Stimulated activated CD4-positive, alpha-beta T cell treated with anti-CD3 and anti-CD28 coated beads, Interleukin-4, amount 100 ng/mL, for 4 hours (primary cell): ENCODE measurements at places on chromosomes 7 and 10.

DNA sequence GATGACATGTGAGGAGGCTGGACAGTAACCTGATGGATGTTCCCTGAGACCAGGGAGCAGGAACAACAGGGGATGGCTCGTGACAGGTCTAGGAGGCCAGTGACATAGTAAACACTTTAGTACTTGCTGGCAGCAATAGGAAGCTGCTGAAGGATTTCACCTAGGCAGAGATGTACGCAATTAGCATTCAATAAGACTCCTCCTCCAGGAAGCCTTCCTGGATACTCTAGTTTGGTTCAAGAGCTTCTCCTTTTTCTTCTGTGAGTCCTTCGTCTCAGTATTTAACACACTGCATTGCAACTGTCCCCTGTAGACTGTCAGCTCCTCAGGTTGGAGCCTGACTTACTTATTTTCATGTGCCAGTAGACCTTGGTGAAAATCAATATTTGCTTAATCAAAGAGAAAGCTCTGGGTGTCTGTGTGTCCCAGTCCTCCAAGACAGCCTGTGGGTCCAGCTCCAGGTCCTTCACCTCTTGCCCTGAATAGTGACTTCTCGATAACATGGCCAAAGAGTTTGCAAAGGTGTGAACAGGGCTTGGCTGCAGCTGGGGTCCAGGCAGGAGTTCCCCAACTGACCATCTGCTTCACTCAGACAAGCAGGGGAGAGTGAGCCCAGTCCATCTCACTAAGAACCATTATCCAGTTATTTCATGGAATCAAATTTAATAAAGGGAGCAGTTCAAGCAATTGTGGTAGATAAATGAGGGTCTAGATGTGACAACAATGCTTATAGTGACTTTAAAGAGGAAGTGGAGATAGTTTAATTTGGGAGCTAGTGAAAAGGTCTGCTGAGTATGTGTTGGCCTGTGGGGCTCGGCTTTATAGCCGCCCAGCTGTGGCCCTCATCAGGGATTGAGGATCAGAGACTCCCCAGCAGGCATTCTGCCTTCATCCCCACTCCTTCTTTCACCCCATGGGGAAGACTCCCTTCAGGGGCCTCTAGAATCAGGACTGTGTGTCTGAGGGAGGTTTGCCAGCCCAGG is 9.4 kb downstream of the TMEM273 start:
- DNase-seq, result no peak

DNA sequence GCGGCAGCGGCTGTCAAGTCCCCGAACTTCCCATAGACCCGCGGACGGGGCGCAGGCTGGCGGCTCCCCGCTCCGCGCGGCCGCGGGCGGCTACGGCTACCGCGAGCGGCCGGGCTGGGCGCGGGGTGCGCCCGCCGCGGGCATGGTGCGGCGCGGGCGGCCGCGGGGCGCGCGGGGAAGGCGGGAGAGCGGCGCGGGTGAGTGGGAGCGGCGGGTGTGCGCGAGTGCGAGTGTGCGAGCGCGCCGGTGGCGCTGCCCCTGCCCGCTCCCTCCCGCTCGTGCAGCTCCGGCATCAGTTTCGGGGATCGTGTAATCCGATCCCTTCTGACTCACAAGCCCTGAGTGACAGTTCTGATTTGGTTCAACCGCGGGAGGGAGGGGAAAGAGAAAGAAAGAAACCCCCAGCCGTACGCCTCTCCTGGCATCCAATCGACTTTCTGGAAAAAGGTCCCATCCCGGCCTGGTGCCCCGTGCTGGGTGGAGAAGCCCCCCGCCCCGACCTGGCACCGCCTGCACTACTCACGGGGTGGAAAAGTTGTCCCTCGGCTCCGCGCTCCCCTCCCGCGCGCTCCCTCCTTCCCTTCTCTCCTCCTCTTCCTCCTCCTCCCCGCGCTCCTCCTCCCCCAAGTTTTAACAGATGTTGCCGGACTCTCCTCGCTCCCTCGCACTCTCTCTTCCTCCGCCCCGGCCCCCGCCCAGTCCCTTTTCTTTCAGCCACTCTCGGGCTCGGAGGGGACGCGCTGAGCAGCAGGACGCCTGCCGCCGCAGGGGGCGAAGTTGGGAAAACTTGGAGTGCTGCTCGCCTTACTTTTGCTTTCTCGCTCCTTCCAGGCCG is at the start of gene GLI3:
Gene GLI3 (minus strand): TSS at position 234 of the 835 bp plus-strand sequence. CDS start 13,956 bp downstream, outside the sequence.
- no peak for DNase-seq

DNA sequence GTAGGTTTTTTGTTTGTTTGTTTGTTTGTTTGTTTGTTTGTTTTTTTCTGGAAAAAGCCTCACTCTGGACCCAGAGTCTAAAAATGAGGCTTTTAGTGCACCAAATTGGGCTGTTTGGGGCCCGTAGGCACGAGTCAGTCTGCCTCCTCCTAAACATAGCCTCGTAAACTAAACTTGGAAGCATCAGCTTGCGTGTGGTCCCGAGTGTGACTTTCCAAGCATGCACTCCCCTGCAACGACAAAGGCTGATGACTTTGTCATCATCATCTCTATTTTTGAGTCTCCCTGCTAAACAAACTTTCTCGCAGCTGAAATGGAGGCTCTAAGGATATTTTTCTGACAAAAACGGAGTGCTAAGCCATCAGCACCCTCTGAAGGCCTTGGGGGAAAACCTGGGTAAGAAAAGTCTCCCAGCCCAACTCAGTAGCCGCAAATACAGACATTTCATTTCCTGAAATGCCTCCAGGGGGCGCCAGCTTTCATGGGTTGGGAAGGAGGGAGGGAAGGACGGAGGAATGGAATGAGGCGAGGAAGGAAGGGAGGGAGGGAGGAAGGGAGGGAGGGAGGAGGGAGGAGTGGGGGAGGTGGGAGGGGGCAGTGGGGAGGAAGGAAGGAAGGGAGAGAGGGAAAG is 245.9 kb downstream of the KCNMA1 start:
- peak; percentile 8 for DNase-seq

- DNase-seq, result no peak
These were observed 5.8 kb upstream of the ARHGAP19 start for GRCh38 chr10:97298223-97298571.

DNA sequence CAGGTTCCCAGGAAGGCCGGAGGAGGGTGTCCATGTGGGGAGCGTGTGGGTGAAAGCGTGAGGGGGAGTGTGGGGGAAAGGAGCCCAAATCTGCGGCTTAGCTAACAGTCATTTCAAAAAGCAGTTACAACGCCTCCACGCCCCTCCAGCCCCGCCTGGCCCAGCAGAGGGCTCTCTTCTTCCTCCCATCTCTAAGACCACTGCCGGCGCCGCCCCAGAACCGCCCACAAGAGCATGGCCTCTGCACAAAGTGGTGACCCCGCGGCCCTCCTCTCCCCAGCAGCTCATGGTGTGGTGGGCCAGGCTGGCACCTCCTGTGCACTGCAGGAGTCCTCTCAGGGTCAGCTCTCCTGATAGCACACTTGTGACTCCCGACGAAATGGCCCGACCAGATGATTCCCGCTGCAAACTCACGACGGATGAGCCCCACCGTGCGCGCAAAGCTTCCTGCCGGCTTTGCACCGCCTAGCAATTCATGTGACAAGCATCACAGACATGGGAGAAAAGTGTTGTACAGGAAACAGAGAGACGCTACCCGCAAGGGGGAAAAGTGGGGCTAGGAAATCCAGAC is 12.4 kb upstream of the HUS1 start:
- peak; percentile 82 for DNase-seq

GRCh38 chr10:25023278-25023677 is 6.9 kb downstream of the THNSL1 start:
- no peak for DNase-seq
